RWPE2 (cell line): ENCODE measurements at places on chromosomes 6 and 20.

GRCh38 chr6:136359851-136360250 is 70.2 kb upstream of the BCLAF1 start:
- no peak for DNase-seq

DNA sequence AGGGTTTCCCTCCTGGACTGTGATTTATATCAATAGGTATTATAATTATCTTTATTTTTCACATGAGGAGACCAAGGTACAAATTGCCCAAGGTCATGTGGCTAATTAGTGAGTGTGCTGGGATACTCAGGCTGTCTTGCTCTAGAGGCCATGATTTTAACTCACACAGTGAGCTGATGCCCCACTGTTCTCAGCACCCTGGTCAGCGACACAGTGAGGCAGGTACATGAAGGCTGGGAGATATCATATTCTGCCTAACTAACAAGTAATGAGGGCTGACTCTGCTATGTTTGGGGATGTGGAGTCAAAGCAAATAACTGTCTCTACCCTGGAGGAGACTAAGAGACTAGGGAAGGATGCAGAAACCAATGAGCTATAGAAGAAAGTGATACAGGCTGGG is 501.1 kb downstream of the PTPRT start:
- DNase-seq: no peak

GRCh38 chr20:63125581-63125837 is 90.4 kb downstream of the YTHDF1 start:
- DNase-seq: no peak

- DNase-seq: no peak
Measured at GRCh38 chr6:138986578-138986977, 1.5 kb downstream of the REPS1 start.

- no peak for DNase-seq
Measured at GRCh38 chr6:108610270-108610839, 49.6 kb downstream of the FOXO3 start.

- no peak for DNase-seq
Measured at GRCh38 chr20:19232997-19233794, 20.8 kb downstream of the SLC24A3 start.

GRCh38 chr6:53532942-53533341 is 12.0 kb downstream of the GCLC start:
- no peak for DNase-seq
